ENCODE measurements at places on chromosomes 6 and 20. TPM values are rescaled to one million over a fixed set of nuclear protein-coding genes. Genes with fewer than 3 reads are reported as not detected.

GRCh38 chr20:9839626-9840025 is 750 bp upstream of the PAK5 start:
- DNase-seq, result no peak

Gene FAM83C
- not detected for total RNA-seq

Gene NEDD9
- 27.3 TPM for total RNA-seq

DNA sequence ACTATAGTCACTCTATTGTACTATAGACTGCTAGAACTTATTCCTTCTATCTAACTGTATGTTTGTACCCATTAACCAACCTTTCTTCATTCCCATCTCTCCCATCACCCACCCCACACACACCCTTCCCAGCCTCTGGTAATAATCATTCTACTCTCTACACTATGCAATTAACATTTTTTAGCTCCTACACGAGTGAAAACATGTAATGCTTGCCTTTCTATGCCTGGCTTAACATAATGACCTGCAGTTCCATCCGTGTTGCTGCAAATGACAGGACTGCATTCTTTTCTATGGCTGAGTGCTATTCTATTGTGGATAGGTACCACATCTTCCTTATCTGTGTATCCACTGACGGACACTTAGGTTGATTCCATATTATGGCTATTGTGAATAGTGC is 95.5 kb downstream of the ALDH8A1 start:
- no peak for DNase-seq

GRCh38 chr6:111291336-111292259 is 191.4 kb downstream of the REV3L start:
- DNase-seq, result no peak

Gene UCKL1
- total RNA-seq, result 28.3 TPM

GRCh38 chr20:19935842-19936241 is 81.3 kb upstream of the NAA20 start:
- no peak for DNase-seq
